ENCODE measurements at places on chromosomes 3 and 15.

- no peak for DNase-seq
These were observed 737.8 kb downstream of the TUSC7 start for GRCh38 chr3:117447419-117447818.

GRCh38 chr3:48798998-48799397, 48.7 kb downstream of the PRKAR2A start:
- DNase-seq, result no peak

DNA sequence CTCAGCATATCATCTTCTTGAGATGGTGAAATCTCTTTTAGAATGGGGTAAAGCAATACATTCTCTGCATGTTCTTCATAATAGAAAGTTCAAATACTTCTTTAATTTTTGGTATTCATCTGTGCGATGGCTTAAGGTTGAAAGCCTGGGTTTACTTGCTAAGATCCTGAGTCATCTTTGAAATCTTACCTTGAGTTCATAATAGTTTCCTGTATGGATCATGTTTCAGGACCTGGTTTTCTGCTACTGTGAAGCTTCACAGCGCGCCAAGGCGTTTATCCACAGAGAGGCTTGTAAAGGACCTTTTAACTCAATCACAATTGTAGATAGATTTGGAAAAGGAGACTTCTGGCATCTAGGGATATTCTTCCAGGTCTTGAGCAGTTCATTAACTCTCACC, 39.0 kb downstream of the MED12L start:
- DNase-seq, result no peak

GRCh38 chr15:26069231-26069641, 206.1 kb upstream of the ATP10A start:
- DNase-seq, result no peak

- DNase-seq, result no peak
These were observed 132.4 kb upstream of the LPP start for GRCh38 chr3:188021502-188022040.

DNA sequence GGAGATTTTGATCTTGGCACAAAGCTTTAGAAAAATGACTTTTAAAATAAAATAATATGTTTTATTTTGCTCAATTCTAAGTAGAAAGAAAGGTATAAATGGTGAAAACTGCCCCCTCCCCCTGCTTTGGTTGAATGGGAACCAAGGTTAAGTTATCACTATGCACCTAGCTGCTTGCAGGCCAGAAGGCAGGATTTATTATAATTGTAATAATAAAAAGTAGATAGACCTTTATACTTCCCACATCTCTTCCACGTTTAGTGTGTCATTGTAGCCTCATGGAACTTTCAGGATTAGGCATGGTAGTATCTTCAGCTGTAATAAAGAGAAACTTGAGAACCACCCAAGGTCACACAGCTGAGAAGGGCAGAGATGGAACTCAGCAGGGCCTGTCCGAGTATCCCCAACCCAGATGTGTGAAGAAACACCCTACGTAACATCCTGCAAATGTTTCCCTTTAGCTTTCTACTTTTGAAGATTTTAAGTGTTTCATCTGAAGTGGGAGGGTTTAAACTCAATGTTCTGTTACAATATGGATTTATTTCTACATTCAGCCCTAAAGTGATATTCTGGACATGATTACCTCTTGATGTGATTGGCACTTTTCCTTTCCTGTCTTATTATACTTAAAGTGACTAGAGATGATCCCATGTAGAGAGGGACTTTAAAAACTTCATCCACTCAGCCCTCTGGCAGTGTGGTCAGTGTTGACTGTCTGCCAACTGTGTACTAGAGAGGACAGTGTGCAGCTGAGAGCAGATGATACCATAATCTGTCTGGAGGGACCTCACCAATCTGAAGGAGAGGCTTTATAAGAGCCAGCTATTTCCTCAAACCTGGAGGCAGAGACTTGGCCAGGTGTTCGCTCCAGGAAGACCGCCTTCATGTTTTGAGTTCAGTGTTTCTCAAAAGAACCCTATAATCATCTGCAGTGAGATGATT, 282.5 kb upstream of the TRIM42 start:
- no peak for DNase-seq

- DNase-seq, result no peak
These were observed 108.9 kb upstream of the THBS1 start for GRCh38 chr15:39471785-39472574.

Data from stimulated activated CD4-positive, alpha-beta T cell treated with anti-CD3 and anti-CD28 coated beads, TNF-alpha, amount 100 ng/mL, for 1 hour (primary cell).